ENCODE measurements at places on chromosomes 7 and 10.

DNA sequence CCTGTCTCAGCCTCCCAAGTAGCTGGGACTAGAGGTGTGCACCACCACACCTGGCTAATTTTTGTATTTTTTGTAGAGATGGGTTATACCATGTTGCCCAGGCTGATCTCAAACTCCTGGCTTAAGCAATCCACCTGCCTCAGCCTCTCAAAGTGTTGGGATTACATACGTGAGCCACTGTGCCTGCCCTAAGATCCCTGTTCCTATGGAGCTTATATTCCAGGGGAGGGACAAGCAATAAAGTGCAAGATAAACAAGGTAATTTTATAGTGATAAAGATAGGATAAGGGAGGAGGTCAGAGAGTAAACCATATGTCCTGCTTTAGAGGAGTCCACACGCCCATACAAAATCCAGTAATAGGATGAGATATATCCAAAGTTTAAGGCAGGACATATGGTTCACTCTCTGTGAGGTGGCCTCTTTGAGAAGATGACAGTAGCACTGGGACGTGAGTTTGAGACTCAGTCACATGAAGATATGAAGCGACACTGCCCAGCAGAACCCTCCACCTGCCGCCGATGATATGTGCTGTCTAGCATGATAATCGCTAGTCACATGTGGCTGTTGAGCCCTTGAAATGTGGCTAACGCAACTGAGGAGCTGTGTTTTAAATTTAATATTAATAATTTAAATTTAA lies 113.5 kb upstream of the PDCD4 start:
- no peak for DNase-seq

DNA sequence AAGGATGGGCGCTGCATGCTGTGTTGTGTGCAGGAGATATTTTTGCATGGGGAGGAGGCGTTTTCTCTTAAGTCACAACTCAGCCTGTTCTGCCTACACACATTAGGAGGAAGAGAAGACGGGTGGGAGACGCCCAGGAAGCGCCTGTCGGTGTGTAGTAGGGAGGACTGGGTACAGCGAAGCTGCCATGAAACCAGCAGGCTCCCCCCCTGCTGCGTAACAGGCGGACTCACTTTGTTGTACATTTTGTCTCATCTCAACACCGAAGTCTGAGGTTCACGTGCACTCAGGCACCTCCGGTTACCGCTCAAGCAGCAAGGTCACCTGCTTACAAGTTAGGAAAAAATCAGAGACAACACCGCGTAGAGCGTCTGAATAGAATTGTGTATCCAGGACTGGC lies 56.3 kb downstream of the CRTAC1 start:
- no peak for DNase-seq

- no peak for DNase-seq
These were observed 69.9 kb downstream of the ADARB2 start for GRCh38 chr10:1667392-1667791.

DNA sequence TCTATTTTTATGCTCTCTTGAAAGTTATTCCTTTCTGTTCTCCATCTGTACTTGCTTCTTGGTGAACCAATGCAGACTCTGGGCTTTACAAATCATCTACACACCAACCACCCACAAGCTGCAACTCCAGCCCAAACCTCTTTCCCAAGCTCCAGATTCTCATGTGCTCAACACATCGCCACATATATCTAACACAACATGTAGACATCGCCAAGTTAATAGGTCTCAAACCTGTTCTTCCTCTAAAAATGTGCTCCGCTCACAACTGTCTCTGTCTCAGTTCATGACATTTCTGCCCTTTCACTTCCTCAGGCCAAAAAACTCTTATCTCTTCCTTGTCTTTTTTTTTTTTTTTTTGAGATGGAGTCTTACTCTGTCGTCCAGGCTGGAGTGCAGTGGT lies 95.7 kb upstream of the EEPD1 start:
- no peak for DNase-seq

- peak; percentile 68 for DNase-seq
These were observed 57.0 kb upstream of the GLCCI1 start for GRCh38 chr7:7911369-7912123.

GRCh38 chr10:75861582-75861981 lies 430.2 kb downstream of the LRMDA start:
- no peak for DNase-seq

DNA sequence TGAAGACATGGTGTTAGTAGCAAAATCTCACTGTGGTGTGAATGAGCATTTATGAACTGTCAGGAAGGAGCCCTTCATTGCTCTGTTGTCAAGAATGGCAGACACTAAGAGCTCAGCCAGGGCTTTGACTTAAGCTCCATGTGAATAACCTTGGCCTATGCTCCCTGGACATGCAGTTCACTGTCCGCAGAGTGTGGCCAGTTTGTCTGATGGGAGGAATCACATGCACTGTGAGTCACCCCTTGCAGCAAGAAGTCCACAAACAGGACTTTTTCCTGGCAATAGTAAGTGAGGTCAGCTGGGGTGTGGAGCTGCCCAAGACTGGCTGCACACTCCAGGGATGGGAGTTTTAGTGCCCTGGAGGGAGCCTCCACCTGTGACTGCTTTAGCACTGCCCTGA lies 49.5 kb downstream of the ZNF37A start:
- DNase-seq, result no peak

DNA sequence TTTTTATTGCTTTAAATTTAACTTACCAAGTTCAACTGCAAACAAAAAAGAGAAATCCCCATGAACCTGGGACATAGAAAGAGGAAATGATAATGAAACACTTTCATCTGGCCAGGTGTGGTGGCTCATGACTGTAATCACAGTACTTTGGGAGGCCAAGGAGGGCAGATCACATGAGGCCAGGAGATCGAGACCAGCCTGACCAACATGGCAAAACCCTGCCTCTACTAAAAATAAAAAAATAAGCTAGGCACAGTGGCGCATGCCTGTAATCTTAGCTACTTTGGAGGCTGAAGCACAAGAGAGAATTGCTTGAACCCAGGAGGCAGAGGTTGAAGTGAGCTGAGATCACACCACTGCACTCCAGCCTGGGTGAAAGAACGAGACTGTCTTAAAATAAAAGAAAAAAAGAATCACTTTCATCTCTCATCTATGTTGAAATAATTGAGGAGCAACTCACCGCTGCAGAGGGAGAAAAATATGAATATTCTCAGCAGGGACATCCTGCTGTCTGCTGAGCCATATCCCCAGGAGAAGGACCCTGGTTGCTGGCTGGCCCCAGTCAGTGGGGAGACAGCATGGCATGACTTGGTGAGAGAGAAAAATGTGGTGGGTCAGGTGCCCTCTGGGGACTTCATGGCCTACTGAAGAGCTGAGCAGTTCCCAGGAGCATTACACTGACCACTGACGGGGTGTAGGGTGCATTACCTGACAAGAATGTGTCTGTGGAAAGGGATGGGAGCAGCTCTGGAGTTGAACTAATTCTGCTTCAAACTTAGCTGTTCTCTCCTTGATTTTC lies 22.8 kb upstream of the TARP start:
- DNase-seq, result no peak

- DNase-seq, result no peak
These were observed 2.3 kb upstream of the FUOM start for GRCh38 chr10:133359972-133360610.

DNA sequence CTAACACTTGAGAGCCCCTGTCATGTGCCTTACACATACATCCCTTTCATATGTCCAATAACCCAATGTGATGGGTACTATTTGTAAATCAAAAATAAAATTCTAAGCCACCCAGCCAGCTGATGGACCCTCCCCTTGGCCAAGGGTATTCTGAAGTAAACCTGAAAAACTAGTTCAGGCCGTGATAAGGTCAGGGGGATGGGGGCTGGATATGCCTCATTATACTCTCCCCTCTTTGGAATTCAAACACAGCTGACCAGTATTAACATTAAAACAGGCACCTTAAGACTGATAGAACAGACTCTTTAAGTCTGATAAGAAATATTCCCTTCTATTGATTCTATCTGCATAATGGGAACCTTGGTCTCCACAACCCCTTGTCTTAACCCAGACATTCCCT lies 51.9 kb downstream of the SLC16A9 start:
- DNase-seq, result no peak

- DNase-seq, result no peak
These were observed 42.3 kb downstream of the TBXAS1 start for GRCh38 chr7:139871331-139871730.

- no peak for DNase-seq
These were observed 56.5 kb downstream of the MMRN2 start for GRCh38 chr10:86900955-86901354.

DNA sequence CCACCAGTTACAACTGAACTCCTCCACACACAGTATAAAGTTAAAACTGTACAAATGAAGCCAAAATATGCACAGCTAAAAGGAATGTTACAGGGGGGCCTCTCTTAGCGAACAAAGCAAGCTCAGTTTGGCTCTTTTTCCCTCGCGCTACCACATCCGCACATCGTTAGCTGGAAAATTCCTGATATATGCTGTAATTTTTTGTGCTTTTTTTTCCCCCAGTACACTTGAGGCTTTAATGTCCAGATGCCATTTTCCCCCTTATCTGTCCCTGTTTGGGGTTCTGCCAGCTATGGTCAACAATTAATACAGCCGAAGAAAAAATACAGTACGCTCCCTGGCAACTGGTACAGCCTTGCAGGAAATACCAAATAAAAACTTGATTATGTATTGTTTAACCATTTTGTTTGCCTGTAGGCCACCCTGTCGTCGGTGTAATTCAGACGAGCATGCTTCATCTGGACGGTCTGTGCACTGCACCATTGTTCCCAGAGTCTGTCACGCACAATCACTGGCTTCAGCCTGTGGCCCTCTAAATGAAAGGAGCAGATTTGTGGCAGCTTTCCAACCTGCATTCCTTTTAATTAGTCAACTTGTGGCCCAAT lies 108.1 kb upstream of the FAM133B start:
- peak; percentile 49 for DNase-seq

GRCh38 chr7:97204821-97205220 lies 87.3 kb downstream of the SDHAF3 start:
- no peak for DNase-seq

GRCh38 chr7:9453521-9453920 lies 1020.1 kb downstream of the NXPH1 start:
- DNase-seq, result peak; percentile 25

DNA sequence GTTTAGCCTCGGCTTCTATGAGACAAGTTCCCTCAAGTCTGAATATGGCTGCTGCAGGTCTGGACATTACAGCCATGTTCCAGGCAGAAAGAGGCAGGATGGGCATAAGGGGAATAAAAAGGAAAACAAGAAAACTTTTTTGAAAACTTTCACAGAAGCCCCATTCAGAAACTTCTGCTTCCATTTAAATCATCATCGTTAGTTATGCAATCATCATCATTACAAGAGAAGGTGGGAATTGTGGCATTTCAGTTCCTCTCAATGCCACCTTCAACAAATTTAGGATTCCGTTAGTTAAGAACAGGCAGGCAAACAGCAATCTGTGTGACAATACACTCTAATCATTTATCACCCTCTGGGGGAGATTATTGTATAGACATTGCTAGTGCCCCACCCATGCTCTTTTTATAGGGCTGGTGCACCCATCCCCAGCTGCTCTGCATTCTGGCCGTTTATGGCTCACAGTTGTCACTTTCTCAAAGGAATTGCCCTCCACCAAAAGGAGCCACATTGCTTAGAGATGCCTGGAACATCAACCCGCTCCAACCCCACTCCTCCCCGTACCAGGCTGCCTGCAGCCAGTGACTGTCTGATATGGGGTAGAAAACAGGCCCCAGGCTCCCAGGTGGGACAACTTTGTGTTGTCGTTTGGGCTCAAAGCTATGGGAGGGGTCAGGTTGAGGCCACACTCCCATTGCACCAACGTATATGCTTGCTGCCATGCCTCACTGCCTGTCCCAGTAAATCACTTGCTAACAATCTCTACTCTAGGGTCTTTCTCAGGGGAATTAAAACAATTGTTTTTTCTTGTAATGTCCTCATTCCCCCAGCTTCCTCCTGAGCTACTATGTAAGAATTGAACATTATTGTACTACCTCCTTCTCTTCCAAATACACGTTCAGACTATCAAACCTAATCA lies 24.2 kb downstream of the ITGB8 start:
- no peak for DNase-seq

GRCh38 chr10:24419066-24419465 lies 210.1 kb downstream of the KIAA1217 start:
- DNase-seq, result no peak

GRCh38 chr10:89250865-89251408 lies 638 bp downstream of the LIPA start:
- DNase-seq, result no peak

DNA sequence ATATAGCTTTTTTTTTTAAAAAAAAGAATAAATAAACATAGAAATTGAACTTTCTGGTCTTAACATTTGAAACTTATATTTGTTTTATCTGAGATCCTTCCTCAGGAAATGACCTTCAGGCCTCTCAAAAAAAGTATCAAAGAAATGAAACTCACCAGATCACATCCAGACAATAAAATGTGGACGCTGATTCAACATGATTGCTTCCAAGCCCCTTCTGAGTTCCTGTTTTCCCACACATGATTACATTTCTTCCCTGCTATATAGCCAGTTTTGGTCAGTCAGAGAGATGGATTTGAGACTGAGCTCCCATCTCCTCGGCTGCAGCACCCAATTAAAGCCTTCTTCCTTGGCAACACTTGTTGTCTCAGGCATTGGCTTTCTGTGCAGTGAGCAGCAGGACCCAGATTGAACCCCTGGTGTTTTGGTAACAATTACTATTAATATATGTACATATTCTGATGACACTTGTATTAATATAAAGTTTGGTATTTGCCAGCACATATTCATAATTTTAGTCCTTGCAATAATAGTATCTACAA lies 21.8 kb upstream of the SVIL start:
- DNase-seq, result no peak

DNA sequence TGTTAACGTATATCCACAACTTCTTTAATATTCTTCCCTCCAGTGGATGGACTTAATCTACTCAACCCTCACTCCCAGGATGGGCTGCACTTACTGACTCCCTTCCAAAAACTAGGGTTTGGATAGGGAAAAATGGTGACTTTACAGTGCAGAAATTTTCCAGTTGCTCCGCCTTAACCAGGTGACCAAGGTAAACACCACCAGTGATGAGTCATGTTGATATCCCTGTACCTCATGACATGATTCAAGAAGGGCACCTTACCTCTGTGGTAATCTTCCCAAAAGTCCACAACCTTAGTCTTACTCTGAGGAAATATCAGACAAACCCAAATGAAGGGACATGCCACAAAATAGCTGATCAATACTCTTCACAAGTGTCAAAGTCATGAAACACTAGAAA lies 3.5 kb upstream of the GSTK1 start:
- DNase-seq, result no peak

- peak; percentile 58 for DNase-seq
These were observed 170.8 kb downstream of the PDE1C start for GRCh38 chr7:31899356-31899927.

GRCh38 chr7:50274361-50274760 lies 30.2 kb upstream of the IKZF1 start:
- DNase-seq, result no peak

GRCh38 chr10:131738396-131738735 lies 162.4 kb upstream of the PPP2R2D start:
- DNase-seq, result no peak

Measured in Caki2 (cell line).